AG04450 (cell line): ENCODE measurements at places on chromosomes 2 and 18.

GRCh38 chr2:135130751-135131150 is 78.7 kb downstream of the RAB3GAP1 start:
- DNase-seq = no peak

- DNase-seq = no peak
Observed at GRCh38 chr2:176130957-176131847, 1.7 kb downstream of the HOXD8 start.

DNA sequence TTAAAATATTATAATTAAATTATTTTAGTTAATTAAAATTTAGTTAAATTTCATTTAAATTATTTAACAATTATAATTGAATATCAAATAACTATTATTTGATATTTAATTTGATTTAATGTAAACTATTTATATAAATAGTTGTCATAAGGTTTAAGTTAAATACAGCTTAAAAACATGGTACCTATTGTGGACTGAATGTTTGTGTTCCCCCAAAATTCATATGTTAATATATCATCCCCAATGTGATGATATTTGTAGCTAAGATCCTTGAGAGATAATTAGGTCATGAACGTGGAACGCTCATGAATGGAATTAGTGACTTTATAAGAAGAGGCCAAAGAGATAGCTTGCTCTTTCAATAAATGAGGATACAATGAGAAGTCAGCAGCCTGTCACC is 505.7 kb upstream of the LRATD1 start:
- DNase-seq = no peak

DNA sequence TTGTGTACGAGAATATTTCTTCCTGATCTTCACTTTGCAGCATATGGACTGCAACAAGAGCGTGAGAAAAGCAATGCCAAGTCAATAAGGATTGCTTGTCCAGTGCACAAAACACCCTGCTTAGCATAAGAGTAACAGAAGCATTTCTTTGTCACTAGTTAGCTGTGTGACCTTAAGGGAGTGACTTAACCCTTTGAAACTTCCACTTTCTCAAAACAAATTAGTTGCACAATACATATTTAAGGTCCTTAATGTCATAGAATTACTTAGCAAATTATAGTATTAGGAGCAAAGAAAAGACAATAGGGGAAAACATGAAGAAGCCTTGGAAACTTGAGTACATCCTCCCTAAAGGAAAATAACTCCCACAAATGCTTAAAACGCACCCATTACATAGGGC is 230.1 kb downstream of the RNF152 start:
- DNase-seq = no peak

- DNase-seq = no peak
Observed at GRCh38 chr18:9711361-9712129, 3.4 kb downstream of the RAB31 start.

DNA sequence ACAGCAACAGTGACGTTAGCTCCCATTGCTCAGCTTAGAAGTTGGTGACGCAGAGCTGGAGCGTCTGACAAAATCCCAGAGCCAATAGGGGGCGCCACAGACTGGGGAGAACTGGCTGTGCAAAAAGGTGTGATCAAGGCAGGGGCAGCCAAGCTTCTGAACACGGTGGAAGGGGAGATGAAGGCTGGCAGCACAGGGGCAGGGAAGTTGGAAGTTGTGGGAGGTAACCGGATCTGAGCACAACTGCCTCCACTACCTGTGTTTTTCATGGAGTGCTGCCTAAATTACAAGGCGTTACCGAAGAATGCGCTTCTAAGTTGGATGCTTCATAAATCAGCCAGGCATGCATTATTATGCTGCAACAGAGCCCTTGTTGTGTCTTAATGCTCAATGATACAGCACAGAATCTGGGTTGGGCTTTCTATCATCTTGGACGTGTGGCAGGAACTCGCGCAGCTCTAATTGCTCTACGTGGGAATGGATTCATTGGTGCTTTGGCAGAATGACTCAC is 370.0 kb downstream of the SLC4A3 start:
- no peak for DNase-seq

DNA sequence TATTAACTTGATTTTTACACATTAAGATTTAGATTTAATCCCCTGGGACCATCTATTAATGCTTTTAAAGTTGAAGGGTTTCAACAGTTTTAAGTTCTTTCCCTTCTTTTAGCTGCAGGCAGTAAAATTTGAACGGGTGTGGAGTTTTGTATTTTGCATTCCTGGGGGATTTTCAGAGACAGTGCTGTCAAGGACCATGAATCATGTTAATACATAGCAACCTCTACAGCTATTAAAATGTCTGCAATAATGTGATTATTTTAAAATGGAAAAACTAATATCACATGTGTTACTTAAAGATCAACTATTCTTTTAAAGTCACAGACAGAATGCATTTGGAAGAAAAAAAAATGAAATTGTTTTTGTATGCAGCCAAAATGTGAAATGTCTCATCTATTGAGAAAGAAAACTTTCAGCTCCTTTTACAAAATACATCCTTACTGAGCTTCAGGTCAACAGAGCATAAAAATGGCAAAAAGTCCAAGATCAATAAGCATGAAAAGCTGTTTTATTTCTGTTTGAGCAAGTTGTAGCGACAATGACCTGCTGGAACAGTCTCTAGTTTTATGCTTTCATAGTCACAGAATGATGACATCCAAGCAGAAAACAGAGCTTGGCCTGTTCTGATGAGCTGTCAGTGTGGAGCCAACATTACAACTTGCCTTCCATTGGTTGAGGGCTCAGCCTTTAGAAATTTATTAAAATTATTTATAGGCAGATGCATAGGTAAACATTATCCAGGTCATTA is 21.6 kb upstream of the ZNF521 start:
- no peak for DNase-seq

DNA sequence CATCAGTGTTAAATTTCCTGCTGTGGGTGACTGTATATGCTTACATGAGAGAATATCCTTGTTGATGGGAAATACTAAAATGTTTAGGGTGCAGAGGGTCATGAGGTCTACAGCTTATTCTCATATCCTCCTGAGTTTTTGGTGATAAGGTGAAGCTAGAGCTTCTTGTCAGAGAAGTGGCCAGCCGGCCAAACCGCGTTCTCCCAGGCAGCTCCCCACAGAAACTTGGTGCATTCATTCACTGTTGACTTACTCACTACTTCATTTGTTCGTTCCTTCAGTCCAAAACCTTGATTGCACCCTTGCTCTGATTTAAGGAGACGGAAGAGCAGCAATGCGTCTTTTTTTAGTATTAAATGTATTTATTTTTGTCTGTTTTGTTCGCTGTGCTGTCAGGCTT is 8.7 kb downstream of the SNED1 start:
- no peak for DNase-seq

DNA sequence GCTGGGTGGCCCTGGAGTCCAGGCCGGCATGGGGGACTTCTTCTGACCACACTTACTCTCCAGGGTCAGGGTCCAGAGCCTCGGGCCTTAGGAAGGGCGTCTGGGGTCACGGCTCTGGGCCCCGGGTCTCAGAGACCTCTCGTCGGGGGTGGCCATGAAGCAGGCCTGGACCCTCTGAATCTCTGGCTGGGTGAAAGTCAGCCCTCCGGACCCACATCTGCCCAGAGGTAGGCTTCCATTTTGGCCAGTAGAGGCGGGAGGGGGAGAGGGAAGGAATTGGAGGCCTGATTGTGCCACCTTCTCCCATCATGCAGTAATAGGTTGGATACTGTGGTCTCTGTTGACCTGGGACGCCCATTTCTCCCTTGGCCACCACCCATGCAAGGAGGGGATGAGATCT is 125.3 kb upstream of the GPC1 start:
- no peak for DNase-seq

GRCh38 chr2:188978291-188979081 is 4.3 kb downstream of the COL3A1 start:
- no peak for DNase-seq

GRCh38 chr18:33677891-33678290 is 99.9 kb downstream of the ASXL3 start:
- DNase-seq = no peak

DNA sequence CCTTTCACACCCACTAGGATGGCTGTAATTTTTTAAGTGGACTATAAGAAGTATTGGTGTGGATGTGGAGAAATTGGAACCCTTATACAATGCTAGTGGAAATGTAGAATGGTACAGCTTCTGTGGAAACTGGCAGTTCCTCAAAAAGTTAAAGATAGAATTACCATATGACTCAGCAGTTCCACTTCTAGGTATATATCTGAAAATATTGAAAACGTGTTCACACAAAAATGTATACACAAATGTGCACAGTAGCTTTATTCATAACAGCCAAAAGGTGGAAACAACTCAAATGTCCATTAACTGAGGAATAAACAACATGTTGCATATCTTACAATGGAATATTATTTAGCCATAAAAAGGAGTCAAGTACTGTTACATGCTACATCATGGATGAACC is 17.7 kb downstream of the TANK start:
- DNase-seq = no peak

GRCh38 chr2:69166465-69166811 is 153.5 kb downstream of the ANTXR1 start:
- DNase-seq = no peak
